ENCODE measurements at places on chromosomes 12 and 14.

- no peak for DNase-seq
Observed at GRCh38 chr12:68476794-68477193, 133.9 kb upstream of the RAP1B start.

DNA sequence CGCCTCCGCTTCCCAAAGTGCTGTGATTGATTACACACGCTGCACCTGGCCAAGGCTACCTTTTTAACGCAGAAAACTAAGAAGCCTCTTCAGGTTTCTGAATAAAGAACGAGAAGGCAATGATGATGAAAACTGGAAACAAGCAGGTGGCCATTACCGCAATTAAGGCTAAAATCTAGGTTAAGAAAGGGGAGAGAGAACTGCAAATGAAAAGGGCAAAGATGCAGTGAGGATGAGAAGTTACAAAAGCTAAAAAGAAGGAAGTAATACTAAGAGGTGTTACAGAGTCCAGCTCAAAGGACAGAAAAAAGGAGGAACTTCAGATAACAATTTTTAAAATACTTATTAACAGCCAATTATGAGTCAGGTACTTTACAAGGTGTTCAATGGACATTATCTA lies 79.7 kb downstream of the DUSP16 start:
- no peak for DNase-seq

DNA sequence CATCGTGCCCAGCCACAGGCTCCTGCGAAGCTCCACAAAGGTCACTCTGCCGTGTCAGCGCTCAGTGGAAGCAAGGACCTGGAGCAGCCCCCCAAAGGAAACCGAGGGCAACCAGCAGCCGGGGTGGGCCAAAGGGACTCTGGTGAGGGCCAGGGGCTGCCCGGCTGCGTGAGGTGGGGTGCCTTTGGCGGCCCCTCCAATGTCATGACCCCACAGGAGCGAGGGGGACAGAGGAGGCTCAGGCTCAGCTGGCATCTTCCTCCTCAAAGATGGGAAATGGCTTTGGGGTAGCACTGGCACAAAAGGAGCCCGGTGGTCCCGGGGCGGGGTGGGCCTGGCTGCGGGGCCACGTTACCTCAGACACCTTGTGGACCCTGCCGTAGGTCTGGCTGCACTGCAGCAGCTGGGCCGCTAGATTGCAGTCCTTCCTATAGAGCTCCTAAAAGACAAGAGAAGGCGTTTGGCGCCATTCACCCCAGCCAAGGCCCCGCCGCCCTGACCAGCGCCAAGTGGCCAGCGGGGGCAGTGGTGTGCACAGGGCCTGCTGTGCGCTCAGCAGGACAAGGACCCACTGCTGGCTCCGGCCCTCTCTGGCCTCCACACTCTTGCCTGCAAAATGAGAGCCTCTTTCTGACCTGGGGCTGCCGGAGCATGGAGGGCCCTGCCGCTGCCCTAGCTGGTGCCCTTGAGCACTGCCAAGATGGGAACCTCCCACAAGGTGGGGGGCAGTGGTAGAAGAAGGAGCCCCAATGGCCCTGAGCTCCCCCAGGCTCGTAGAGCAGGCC lies 46.9 kb downstream of the BEGAIN start:
- no peak for DNase-seq

DNA sequence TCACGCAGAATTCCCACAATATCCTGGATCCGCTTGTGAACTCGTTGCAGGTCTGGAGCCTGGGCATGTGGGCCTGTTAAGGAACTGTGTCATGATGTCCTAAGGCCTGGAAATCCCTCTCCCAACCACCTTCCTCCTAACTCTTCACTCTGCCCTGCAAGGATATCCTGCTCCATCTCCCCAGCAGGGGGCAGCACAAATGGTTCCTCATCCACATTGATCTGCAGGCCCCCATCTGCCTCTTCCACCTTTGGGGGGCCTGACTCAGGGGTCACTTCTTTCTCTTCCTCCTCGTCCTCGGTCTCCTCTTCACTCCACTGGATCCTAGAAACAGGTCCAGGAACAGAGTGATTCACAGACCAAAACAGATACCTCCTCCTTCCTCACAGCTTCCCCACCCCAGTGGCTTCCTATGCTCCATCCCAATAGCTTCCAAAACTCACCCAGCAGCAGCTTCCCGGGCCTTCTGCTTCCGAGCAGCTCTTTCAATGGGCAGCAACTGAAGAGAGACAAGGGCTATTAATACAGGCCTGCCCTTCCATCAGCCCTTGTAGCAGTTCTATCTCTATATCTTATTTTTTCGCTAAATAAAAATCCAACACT lies 4.5 kb downstream of the NOP2 start:
- DNase-seq, result peak; percentile 65

GRCh38 chr14:97582022-97582421 lies 784.8 kb downstream of the VRK1 start:
- DNase-seq, result no peak

- DNase-seq, result no peak
Observed at GRCh38 chr14:100670753-100671049, 56.0 kb upstream of the DLK1 start.

Data from OCI-LY7 (cell line).